Stimulated activated CD4-positive, alpha-beta T cell treated with anti-CD3 and anti-CD28 coated beads, Interleukin-12 subunit alpha, Interleukin-12 subunit beta, amount 100 ng/mL, for 4 hours (primary cell): ENCODE measurements at places on chromosomes 5 and 9.

DNA sequence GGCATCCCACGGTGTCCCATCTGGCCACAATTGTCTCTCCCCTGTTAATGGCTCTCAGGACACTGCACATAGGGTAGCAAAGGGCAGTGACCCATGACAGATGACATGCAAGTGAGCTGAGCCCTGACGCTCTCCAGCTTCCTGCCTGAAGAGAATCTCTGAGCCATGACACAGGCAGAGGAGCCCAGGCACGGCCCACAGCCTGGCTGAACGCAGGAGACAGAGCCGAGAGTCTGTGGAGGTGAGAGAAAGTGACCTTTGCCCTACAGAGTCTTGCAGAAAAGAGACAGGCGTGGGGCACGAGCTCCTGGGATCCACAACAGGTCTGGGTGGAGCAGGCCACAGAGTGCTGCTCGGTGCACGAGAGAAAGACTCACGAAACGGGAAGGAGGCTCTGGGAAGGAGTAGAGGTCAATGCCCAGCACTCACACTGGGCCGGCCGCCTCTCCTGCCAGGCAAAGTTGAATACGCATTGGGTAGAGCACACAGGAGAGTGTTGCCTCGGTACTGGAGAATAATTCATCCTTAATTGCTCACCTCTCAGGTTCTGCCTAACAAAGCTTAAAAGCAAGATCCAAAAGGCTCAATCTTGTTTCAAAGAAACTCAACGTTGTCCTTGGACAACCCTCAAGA lies 90.3 kb downstream of the MRPL36 start:
- no peak for DNase-seq

DNA sequence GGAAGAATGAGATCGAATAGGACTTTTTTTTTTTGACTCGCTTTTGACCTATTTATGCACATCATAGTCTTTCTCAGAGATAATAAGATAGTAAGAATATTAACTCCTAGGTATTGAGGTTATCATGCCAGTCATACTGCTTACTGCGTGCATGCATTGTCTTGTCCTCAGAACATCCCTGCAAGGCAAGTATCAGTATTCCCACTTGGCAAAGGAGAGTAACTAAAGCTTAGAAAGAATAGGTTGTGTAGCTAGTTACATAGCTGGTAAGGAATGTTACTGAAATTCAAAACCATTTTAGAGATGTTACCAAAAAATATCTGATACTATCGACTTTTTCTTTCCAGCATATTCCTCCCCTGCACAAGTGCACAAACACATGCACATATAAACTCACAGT lies 296.1 kb upstream of the CLINT1 start:
- no peak for DNase-seq

- DNase-seq: no peak
Observed at GRCh38 chr5:140568443-140569063, 3.9 kb downstream of the SLC35A4 start.

- no peak for DNase-seq
Observed at GRCh38 chr5:172564883-172565282, 76.2 kb upstream of the NEURL1B start.

GRCh38 chr5:158699298-158699880 lies 400.3 kb downstream of the EBF1 start:
- DNase-seq: no peak

- DNase-seq: no peak
Observed at GRCh38 chr9:24459953-24460352, 85.7 kb downstream of the IZUMO3 start.

DNA sequence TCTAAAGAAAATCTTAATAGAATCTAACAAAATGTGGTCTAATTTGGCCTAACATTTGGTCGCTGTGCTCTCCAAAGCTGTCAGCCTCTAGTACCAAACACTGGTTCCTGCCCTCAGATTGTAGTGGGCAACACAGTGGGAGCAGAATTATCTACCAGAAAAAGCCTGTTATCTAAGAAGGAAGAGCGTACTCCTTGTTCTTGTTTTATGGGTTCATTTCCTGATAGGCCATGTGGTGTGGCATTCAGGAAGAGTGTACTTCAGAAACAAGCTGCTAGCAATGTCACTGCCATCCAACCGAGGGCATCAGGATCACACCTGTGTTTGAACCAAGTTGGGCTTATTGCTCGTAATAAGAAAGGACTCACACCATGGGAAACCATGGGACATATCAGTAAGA lies 487.9 kb upstream of the DAP start:
- DNase-seq: no peak

DNA sequence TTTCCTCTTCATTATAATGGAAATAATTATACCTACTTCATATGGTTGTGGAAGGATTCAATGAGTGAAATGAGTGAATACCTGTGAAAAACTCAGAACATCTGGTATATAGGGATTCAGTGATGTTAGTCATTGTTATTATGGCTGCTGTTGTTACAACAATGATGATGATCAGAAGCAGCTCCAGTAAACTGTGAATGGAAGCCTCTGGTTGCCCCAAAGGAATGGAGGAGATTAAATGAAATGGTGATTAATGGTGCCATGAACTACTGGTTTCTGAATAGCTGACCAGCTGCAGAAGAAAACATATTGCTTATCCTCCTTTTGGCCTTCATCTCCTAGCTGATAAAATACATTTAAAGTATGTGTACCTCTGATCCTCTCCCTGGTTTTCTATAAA lies 372.0 kb downstream of the ARHGEF28 start:
- DNase-seq: no peak

DNA sequence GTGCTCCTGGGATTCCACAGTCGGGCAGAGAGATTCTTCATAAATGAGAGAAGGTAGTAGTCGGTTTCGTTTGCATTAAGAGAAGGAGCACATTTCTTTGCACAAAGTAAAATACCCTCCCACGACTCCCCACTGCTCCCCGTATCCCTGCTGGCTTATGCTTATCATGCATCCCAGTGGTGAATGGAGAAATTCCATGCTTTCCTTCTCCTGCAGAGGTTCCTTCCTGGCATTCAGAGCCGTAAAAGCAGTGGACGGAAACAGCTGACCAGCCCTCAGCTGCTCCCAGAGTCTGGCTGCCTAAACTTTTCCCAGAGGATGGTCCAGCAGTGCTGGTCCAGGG lies 93.1 kb downstream of the C9orf152 start:
- no peak for DNase-seq

DNA sequence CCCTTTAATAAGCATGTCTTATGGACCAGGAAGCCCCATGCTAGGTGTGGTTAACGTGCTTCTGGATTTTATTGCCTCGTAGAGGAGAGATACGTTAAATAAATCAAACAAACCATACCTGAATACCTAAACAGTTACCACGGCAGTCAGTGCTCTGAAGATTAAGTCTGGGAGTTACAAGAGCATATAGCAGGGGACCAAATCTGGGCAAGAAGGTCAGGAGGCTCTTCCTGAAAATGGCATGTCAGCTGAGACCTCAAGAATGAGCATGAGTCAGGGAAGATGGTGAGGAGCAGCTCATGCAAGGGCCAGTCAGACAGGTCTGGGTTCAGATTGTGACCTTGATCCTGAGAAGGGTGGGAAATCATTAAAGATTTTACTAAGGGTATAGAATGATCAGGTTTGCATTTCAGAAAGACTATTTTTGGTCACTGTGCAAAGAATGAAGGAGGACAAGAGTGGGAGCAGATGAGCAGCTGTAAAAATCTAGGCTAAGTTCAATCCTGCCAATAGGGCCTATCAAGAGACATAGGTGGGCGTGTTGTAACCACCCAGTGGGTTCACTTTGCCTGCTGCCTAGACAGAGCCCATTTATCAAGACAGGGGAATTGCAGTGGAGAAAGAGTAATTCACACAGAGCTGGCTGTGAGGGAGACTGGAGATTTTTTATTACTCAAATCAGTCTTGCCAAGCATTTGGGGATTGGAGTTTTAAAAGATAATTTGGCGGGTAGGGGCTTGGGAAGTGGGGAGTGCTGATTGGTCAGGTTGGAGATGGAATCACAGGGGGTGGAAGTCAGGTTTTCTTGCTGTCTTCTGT lies 4.8 kb upstream of the ZNF366 start:
- DNase-seq: no peak

DNA sequence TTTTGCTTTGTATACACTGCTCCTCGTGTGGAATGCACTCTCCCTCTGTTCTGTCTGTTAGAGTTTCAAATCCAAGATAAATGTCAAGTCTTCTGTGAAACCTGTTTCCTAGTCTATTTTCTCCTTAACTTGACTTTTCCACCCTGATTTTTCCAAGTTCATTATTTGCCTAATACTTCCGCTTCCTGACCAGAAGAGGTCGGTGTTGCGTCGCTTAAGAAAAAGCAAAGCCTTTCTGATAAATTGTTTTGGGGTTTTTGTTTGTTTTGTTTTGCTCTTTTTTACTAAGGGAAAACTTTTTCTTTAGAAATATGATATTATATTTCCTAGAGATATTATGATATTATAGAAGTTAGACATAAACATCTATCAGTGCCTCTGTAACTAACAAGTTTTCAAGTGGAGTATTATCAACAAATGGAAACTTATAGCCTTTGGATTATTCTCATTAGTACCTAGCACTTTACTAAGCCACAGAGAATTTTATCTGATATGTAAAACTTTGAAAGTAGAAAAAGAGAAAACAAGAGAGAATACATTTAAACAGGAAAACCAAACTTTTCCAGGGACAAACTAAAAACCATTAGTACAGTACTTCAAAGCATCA lies 55.8 kb downstream of the PHAX start:
- DNase-seq: peak; percentile 7

DNA sequence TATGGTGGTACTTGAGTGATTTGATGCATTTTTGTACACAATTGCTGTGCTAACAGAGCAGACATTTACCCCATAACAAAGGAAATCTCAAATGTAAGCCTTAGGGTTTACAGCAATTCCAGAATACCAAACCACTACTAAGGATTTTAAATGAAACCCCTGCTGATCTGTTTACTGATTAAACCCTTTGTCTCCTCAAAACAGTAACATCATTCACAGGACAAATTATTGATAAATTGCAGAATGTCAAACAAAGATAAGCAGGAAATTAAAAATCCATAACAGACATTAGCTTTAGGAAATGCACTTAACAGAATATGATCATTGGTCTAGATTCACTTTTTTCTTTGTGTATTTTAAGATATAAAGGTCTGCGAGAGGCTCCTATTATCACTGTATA lies 1016.4 kb upstream of the DMAC1 start:
- DNase-seq: no peak

DNA sequence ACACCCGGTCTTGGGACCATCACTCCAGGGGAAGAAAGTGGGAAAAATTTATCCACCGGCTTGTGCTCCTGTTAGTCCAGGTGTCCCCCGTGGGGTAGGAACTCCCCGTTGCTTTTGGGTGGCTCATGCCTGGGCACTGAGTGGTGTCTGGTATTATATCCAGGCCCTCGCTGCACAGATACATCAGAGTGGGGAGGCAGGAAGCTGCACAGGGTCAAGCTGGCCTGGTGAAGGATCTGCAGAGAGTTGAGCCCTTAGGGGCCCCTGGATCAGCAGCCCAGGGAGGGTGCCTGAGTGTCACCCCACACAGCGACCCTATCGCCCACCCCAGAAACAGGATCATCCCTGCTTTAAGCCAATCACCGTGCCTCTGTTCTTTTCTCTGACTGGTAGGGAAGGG lies 24.4 kb upstream of the COL5A1 start:
- DNase-seq: no peak

DNA sequence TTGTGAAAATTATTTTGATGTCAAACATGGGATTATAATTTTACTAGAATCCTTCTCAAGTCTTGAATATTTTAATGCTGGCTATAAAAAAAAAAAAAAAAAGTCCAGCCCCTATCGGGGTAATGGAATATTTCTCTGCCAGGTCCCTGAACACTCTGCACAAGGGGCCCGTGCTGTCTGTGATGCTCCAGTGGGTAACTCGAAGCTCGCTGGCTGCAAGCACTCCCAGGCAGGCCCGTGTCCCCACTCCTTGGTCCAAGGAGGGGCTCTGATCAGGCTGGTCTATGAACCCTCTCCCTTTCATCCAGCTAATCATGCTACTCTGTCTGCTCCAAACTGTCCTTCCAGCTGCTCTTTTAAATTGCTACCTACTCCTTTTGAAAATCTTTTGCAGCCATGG lies 180.8 kb downstream of the GAPVD1 start:
- no peak for DNase-seq

- no peak for DNase-seq
Observed at GRCh38 chr9:89529243-89530035, 31.5 kb upstream of the SEMA4D start.

DNA sequence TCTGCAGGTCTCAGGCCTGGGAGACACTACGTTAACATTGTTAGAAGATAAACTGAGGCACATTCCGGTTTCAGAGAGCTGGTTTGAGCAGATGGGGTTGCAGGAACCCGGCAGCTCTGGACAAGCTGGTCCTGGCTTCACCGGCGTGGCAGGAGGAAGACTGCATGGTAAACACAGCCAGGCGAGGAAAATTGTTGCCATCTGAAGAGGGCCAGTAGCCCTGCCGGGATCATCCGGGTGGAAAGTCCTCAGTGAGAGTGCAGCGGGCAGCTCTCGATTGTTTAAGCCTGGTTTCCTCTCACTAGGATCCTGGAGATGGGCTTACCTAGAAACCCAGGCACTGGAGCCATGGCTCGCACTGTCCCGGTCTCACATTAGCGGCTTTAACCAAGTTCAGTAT lies 226.9 kb downstream of the IRX2 start:
- no peak for DNase-seq

GRCh38 chr9:121876658-121877271 lies 216.3 kb downstream of the TTLL11 start:
- DNase-seq: no peak

DNA sequence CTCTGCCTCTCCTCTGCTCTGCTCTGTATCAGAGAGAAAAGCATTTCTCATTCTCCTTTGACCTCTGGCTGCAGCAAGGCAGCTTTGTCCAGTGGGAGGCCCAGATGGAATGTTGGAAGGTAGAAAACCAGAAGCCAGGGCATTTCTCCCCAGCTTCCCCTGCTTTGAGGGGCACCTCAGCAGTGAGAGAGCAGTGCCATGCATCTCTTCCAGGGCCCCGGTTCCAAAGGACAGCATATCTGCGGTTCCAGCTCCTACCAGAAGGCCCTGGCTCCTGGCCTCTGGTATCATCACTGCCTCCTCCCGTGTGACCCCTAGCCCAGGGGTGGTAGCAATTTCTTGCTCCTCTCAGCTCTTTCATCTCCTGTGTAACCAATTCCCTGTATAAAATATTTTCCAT lies 190.8 kb downstream of the SPOCK1 start:
- DNase-seq: no peak

- no peak for DNase-seq
Observed at GRCh38 chr5:94175912-94176311, 434.5 kb upstream of the POU5F2 start.

DNA sequence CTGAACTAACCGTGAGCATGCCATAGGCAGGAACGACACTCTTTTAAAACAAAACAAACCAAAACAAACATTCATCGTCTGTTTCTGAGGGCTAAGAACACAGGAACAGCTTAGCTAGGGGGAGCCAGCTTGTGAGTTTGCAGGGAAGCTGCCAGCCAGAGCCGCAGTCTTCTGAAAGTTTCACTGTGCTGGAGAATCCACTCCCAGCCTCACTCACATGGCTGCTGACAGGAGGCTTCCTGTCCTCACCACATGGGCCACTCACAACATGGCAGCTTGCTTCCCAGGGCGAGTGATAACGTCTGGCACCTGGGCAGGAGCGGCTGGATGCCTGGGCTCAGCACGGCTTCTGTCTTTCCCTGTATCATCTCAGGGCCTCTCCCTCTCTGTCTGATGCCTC lies 275.2 kb downstream of the MSX2 start:
- no peak for DNase-seq
